ENCODE measurements at places on chromosomes 3 and 15.

DNA sequence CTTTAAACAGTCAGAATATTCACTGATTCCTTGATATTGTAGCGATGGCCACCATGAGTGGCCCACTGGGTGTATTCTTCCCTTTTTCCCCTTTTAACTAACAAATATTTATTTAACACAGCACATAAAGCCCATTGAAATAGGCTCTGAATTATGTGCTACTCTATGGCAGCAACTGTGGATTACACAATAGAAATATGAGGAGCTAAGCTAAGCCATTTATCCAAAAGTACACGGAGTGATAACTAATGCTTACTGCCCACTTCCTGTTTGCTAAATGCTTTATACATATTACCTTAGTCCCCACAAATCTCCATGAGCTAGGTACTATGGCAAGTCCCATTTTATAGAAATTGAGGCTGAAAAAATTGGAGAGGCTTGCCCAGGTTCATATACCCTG lies 17.9 kb downstream of the ILDR1 start:
- DNase-seq = no peak

DNA sequence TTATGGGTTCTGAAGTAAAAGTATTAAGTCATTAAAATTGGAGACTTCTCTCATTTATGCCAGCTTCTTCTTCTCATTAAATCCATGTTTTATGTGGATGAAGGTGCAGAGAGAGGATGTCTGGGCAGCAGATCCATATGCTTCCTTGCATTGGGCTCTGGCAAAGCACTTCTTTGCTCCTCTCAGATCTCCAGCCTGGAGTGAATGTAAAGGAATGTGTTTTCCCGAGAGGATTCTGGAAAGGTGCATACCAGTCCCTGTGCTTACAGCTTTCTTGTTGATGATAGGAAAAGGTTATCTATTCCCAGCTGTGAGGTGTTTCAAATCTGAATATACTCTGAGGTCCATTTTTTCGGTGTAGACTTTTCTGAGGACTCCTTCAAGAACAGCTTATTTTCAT lies 79.9 kb upstream of the PEX5L start:
- no peak for DNase-seq

DNA sequence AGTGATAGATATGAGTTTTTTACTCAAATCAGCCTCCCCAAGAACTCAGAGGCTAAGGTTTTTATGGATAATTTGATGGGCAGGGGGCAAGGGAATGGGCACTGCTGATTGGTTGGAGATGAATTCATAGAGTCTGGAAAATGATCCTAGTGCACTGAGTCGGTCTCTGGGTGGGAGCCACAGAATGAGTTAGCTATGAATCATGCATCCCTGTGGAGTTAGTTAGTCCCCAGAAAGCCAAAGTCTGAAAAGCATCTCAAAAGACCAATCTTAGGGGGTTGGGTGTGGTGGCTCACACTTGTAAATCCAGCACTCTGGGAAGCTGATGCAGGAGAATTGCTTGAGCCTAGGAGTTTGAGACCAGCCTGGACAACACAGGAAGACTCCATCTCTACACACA lies 516.1 kb downstream of the AGBL1 start:
- DNase-seq = no peak

GRCh38 chr3:44954962-44955361 lies 21.0 kb downstream of the ZDHHC3 start:
- DNase-seq = no peak

DNA sequence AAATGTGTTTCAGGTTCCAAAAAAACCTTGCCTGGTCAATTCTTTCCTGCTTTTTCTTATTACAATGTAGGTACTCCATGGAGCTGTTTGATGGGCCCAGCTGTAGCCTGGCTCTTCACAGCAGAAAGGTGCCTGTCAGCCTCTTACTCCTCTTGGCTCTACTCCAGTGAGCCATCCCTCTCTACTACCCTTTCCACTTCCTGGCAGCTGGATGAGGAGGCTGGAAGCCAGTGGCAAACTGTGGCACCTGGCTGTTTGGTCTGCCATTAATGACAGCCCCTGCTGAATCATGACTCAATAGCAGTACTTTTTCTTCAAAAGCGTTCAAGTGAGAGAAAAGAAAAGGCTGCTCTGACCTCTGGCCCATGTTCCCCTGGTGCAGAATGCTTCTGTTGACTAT lies 618.1 kb downstream of the PYDC2 start:
- DNase-seq = no peak

GRCh38 chr3:22935040-22935439 lies 268.1 kb upstream of the UBE2E2 start:
- DNase-seq = no peak

DNA sequence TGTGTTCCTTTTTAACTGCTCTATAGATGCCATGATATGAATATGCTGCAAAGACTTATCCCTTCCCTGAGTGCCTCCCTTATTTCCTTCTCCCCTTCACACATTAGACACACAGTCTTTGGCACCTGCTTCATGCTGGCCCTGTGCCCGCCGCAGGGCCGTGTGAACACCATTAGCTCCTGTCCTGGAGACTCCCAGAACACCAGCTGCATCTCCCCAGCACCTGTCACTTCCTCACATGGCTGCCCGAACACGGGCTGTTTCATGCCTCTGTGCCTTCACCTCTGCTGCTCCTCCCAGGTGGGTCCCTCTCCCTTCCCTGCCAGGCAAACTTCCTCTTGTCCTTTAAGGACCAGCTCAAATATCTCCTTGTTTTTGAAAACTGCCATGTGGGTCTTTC lies 40.5 kb upstream of the SEC13 start:
- DNase-seq = no peak

DNA sequence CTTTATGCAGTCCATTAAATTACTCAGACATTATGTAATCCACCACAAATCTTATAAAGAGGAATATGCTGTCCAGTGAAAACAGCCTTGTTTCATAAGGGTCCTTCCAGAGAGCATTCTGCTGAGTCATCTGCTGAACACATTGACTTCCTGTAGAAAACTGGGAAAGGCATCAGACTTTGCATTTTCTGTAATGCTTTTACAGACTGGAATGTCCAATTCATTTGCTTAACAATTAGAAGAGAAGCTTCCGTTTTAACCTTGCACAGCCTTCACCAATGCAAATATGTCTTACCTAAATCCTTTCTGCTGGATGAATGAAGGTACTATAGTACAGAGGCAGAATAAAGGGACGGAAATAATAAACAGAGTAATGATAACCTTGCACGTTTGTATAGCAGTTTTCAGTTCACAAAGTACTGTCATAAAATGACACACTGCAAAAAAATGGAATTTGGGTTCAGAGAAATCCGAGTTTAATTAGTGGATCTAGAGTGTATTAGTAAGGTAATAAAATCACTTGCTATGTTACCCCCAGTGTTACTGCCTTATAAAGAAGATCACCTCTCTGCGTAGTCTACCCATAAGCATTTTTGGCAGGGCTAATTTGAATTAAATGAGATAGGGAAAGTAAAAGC lies 301.5 kb downstream of the PYDC2 start:
- no peak for DNase-seq

GRCh38 chr3:148280623-148281242 lies 417.0 kb upstream of the AGTR1 start:
- no peak for DNase-seq

DNA sequence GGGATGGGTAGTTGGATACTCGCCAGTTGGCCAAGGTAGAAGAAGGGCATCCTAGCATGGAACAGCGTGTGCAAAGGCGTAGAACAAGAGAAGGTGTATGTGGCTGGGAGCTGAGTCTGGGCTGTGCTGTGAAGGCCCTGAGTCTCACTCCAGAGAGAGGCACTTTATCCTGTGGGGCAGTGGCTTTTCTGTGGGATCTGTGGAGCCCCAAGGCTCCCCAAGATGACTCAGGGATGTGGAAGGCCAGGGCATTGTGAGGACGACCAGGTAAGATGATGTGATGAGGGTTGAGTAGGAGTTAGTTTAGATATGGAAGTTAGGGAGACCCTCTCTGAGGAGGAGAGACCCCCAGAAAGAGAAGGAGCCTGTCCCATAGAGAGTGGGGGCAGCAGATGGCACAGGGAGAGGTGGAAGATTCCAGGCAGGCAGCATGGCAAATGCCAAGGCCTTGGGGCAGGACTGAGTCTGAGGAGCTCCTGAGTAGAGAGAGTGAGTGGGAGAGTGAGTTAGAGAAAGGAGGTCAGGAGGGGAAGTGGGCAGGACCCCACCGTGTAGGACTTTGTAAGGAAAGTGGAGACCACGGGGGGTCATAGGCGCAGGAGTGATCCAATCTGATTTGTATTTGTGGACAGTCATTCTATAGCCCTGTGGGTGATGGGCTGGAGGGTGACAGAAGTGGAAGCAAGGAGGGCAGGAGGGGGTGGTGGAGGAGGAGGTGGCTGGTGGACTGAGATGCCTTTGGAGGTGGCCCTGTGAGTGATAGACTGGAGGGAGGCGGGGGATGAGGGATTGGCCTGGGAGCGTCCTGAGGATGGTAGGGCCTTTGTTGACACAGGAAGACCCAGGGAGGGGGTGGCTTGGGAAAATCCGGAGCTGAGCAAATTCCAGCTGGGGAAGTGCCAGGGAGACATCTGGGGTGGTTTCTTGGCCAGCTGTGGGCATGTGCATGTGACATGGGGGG lies 50.3 kb downstream of the FBLN2 start:
- no peak for DNase-seq

DNA sequence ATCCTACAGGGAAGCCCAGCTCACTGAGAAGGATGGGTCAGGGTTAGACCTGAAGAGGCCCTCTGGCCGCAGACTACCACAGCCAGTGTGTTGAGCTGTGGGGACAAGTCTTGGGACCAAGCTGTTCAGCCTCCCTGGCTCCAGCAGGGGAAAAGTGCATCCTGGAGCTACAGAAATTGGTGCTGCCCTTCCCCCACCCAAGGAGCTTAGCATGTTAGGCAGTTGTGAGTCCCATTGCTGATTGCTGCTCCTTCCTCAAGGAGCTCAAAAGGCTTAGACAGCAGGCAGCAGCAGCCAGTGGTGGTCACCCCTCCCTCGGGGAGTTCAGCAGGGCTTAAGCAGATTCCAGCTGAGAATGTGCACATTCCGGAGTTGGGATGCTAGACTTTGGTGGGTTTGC lies 165.6 kb downstream of the ATP8B4 start:
- no peak for DNase-seq

DNA sequence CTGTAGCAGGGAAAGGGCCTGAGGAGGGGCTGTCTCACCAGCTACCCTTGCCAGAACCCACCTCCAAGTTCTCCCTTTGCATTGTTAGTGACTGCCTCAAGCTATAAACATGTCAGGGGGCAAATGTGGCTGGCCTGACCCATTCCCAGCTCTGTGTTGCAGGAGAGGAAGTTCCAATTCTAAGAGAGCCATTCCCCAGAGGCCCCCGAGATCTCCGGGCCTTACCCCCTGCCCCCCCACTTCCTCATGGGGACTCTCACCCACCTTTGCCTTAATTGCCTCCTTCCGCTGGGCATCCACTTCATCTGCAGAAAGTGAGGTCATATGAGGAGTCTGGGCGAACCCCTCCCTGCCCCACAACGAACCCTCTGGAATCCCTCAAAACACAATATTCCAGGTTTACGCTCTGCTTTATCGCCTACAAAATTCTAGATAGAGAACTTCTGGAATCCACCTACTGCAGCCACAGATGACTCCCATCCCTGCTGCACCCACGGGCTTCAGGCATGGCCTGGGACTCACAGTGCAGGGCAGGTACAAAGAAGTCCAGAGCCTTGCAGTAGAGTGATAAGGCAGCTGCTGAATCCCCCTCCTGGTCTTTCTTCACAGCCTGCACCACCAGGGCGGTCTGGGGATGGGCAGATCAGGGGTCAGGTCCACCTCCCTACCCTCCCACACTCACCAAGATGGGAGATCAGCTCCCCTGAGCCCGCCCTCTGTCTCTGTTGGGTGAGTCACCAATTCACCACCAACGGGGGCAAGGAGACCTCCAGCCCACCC lies 4.0 kb downstream of the ULK3 start:
- no peak for DNase-seq

DNA sequence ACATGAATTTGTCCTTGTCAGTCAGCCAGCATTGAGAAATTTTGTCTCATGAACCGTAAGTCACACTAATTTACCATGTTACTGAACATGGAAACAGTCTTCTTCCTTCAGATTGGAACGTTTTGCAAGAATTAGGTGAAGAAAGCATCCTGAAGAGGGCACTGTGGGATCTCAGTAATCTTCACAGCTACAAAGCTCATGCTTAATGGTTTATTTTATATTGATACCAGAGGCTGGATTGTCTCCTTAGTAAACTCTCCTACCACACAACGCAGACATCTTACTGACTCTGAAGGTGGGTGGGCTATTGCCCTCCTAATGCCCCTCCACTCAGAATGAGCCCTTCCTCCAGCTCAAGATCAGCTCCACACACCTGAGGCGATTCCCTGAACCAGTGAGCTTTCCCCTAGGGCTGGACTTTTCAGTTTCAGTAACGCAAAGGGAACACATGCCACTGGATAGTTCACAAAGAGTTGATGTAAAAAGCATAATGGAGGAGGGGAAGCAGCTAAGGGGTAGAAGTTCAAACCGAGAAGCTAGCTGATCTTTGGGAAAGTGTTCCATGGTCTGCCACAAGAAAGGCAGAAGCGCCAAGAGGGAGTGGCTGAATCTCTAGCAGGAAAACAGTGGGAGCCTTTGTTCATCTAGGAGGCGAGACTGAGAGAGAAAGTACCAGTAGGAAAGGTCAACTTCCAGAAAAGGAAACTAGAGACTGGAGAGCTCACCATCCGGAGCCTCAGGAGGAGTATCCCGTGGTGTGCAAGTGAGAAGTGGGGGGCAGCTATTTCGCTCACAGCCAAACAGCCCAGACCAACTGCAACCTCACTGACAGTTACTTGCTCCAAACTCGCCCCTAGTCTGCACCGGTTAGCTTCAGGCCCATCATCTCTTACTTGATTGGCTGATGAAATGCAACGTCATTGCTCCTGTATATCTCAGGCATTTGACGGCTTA lies at the start of gene SLC9C1:
SLC9C1 (minus strand) TSS at position 849 of the 954 bp plus-strand sequence. CDS start 7,425 bp downstream, outside the sequence.
- no peak for DNase-seq

DNA sequence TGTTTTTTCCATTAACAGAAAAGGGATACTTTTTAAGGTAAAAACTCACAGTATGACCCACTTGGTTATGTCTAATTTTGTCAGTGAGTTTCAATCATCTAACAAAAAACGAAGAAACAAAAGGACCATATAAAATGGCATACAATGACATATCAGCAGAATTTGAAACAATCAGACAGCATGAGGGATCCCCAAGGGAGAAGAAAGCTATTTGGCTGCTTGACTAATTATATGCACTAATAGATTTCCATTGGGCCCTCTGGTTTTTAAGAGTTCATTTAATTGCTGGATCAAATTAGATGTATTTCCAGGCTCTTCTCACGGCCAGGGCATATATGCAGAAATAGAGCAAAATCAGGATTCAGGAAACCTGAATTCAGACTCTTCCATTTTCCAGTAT lies 376.4 kb upstream of the GBE1 start:
- DNase-seq = no peak

DNA sequence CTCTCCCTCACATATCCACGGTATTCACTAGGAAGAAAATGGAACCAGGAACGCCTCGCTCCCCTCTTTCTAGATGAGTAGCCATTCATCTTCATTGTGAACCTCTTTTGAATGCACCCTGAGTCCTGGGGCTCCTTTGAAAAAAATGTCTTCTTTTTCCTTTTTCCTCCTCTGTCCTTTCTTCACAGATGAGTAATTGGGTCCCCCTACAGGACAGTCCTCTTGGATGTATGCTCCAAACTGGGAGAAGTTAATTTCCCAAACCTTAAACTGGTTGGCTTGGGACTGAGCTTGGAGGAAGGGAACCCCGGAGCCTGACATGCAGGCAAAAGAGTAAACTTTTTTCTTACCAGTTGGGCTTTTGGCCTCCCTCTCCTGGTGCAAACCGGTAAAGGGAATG lies 108.8 kb downstream of the DPH6 start:
- DNase-seq = no peak

Data from H1 (cell line).